Ecto neural progenitor cell (in vitro differentiated cells): ENCODE measurements at places on chromosomes 11 and 22.

GRCh38 chr22:23772649-23773473 is at the start of gene MMP11:
Gene MMP11 (plus strand): TSS chr22:23772849. CDS start chr22:23772871, 22 bp downstream.
- peak; percentile 84 for DNase-seq

GRCh38 chr11:43969543-43969942 is 27.1 kb downstream of the C11orf96 start:
- no peak for DNase-seq

GRCh38 chr11:96465512-96465911 is 75.7 kb downstream of the JRKL start:
- DNase-seq, result no peak

GRCh38 chr11:65541093-65541982 is 16.5 kb downstream of the SCYL1 start:
- DNase-seq, result no peak

DNA sequence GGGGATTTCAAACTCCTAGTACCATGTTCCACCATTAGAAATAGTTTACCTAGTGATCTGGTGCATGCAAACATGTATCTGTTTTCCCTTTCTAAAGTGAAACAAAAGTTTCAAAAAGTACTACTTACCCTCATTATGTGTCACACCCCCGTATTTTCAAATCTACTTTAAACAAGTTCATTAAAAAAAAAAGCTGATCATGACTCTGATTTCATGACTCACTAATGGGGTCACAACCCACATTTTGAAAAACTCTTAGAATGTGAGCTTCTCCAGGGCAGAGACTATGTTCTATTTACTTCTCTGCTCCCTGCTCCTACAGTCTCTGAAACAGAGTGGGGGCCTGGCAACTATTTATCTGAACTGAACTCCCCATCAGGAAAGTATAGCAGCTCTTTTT is 18.2 kb downstream of the CHRM1 start:
- no peak for DNase-seq

DNA sequence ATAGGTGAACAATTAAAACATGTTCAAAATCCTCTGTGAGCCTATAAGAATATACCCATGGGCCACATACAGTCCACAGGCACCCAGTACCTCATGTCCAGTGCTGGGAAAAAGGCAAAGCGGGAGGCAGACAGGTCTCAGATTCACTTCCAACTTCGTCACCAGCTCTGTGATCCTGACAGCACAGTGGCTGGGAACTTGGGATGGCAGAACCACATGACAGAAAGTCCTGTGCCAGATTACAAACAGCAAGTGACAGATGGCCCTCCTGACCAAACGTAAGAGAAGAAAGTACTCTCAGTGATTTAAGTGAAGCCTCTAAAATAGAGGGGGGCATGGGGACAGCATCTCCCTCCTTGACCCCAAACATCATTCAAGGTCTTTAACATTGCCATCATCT is 5.8 kb downstream of the SLC1A2 start:
- DNase-seq, result no peak

DNA sequence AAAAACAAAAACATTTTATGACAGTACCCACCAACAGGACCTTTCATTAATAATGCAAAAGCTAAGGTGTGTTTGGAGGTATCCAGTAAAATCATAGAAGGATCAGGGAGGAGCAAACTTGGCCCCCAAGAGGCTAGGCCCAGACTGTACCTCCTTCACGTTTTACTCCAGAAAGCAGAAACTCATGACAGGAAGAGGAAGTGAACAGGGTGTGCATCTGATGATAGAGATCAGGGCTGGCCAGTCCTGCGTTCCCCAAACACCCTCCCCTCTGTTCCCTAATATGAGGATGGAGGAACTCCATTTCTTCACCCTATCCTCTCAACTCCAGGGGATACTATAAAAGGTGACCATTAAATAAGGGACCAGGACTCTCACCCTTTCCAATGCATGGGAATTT is 10.2 kb upstream of the MS4A12 start:
- DNase-seq, result no peak

- DNase-seq, result no peak
These were observed 2.9 kb upstream of the SHANK2 start for GRCh38 chr11:71255323-71255722.

DNA sequence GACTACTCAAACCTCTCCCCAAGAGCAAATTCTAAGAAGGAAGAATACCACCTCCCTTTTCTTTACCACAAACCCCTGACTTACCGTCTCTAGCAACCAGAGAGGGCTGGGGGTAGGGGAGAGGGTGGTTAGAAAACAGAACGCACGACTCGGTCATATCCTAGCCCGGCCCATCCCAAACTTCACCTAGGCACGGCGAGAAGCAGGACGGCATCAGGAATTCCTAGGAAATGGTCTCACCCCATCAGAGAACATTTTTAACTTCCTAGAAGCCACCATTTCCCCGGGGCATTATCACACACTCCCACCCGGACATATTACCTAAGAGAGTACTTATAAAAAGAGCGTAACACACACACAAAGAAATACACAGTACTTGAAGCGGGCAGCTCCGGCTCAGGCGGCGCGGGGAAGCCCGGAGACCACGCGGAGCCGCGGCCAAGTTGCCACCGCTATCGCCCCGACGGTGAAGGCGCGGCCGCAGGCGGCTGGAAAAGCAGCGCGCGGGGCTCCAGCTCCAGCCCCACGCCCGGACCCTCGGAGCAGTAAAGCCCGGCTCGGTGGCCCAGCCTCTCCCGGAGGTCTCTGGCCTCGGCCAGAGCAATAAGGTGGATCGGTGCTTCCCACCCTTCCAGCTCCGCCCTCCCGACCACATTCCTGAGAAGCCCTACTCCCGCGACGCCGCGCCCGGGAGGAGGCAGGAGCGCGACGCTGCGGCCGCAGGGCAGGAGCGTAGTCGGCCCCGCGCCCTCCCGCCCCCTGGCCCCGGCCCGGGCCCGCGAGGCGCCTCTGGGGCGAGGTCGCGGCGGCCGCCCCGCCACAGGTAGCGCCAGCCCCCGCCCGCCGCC is 878 bp downstream of the RRAS2 start:
- DNase-seq, result peak; percentile 84

GRCh38 chr11:61131998-61132555 is 29.1 kb downstream of the VPS37C start:
- DNase-seq, result no peak

- no peak for DNase-seq
These were observed 934 bp downstream of the HSD17B12 start for GRCh38 chr11:43681401-43681942.

DNA sequence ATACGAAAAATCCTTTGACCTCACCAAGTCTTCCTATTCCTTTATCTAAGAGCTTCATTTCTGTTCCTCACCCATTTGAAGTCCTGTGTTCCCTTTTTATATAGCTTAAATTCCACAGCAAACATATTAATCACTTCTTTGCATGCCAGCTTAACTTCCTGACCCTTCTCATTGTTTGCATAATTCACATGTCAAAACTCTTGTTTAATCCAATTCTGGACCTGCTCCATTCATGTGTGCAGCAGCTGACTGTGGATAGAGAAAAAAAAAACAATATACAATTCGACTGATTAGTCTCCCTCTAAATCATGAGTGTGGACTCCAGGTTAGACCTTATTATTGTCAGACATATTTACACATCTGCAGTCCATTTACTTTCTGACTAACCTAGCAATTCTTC is 991.2 kb upstream of the TENM4 start:
- DNase-seq, result no peak

DNA sequence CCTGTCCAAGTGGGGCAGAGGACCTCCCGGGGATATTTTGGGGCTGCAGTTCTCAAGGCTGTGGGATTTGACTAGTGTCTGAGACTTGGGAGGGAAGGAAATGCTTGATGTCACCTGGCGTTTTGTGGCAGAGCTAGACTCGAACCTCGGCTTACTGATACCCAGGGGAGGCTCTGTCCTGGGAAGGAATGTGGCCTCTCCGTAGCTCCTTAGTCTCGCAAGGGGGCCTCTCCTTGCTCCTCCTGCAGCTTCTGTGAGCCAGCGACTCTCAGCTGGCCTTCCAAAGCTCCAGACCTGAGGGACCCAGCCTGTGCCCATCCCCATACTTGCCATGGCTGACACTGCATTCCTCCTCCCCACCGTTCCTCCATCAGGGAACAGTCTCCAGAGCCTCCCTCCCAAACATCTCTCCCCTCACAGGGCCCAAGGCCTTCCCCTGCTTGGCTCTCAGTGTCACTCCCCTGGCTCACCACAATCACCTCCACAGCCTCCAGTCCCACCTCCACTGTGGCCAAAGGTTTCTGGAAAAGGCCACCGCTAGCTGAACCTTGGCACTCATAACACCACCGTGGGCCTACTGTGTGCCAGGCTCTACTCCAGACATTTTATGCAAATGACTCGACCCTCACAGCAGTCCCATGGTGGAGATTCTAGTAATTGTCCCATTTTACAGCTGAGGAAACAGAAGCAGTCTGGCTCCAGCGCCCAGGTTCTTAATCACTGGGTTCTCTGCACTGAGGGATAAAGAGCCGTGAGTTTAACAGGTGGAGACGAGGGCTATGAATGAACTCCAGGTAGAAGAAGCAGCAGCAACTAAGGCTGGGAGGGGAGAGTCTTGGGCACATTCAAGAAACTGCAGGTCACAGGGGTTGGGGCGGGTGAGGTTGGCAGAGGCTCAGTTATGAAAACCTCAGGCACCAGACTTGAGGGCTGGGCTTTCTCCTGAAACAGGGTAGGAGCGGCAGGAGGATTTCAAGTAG is 12.1 kb downstream of the P2RY2 start:
- no peak for DNase-seq

- no peak for DNase-seq
These were observed 12.9 kb downstream of the ANO1 start for GRCh38 chr11:70090961-70091381.

DNA sequence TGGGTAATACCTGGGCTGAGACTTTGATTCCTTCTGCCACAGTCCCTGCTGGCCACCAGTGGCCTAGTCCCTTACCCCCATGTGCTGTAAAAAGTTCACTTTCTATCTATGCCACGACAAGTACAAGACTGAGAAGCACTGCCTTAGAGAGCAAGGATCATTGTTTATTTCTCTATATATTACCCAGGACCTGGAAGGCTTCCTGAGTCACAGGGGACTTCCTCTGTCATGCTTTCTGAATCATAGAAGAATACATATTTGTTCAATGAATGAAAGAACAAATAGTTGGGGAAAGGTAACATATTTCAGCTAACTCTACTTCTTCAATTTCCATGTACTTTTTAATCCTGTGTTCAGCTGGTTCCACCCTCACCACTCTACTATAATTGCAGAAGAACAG is 5.5 kb upstream of the SYT9 start:
- DNase-seq, result no peak

GRCh38 chr11:46484101-46484500 is 92.5 kb upstream of the CHRM4 start:
- DNase-seq, result no peak

DNA sequence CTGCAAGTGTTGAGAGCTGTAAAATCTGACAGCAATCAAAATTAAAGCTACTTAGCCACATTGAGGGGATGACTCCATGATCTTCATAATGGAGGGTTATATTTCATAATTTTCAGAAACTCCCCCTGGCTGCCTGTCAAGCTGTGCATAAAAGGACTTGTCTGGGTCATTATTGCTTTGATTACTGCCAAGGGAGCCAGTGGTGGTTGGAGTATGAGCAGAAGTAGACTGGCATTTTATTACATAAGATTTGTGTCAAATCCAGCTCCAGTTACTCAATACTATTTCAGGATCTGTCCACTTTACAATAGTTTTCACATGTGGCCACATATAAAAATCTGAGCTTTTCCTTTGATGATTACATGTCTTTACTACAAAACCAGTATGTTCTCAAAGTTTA is 108.9 kb upstream of the SLC5A12 start:
- no peak for DNase-seq

DNA sequence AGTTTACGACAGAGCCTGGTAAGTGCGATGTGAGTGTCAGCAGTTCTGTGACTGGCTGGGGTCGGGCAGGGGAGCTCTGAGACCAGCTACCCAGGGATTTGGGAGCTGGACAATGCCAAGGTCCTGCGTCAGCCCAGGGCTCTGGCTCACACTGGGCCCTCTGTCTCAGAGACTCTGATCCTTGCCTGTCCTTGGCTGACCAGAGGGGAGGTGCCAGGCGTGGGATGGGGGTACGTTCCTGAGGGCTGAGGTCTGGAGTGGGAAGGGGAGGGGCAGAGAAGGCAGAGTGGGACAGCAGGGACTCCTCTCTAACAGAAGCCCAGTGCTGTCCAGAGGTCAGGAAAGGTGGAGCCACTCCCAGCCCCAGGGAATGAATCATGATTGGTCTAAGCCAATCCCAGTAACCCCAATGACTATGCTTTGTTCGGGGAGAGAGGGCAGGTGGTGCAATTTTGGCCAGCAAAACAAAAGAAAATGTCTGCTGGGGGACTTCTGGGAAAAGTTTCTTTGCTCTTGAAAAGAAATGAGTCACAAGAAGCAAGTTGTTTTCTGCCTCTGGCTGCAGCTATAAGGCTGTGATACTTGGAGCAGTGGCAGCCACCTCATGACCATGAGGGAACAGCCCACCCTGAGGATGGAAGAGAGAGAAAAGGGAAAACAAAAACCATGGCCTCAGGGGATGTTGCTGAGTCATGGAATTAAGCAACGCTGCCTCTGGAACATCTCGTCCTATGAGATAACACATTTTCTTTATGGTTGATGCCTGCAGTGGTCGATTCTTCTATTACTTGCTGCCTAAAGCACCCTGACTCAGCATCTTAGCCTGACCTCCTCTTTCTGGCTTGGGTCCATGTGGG is 108.3 kb downstream of the CHST1 start:
- DNase-seq, result no peak

DNA sequence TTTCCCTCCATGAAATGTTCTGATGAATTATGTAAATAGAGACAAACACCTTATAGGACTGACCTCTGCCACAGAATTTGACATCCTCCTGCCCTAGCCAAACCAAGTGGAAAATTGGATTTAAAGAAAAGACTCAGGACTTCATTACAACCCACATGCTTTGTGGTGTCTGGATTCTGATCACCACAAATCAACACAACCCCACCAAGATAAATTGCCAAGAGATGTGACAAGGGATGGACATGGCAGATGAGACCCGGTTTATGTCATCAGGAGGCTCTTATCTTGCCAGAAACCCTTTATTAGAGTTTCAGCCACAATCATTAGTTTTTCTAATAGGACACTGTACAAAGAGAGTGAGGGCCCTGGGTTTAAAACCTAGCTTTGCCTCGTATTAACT is 57.9 kb upstream of the SLC6A5 start:
- no peak for DNase-seq

GRCh38 chr11:68946416-68947090 is 34.2 kb downstream of the MRGPRD start:
- no peak for DNase-seq

GRCh38 chr11:119749006-119749565 is 20.1 kb upstream of the NECTIN1 start:
- DNase-seq, result no peak

GRCh38 chr22:17958166-17958565 is 66.2 kb downstream of the MICAL3 start:
- DNase-seq, result no peak

GRCh38 chr11:27874998-27875830 is 175.0 kb upstream of the BDNF start:
- DNase-seq, result no peak
